ENCODE measurements at places on chromosomes 6 and 20.

- DNase-seq = no peak
These were observed 82.2 kb downstream of the PRDM1 start for GRCh38 chr6:106168097-106168888.

GRCh38 chr20:5100684-5101347, 18.9 kb downstream of the PCNA start:
- peak; percentile 32 for DNase-seq

GRCh38 chr6:128882560-128882959, 378 bp upstream of the LAMA2 start:
- DNase-seq = no peak

DNA sequence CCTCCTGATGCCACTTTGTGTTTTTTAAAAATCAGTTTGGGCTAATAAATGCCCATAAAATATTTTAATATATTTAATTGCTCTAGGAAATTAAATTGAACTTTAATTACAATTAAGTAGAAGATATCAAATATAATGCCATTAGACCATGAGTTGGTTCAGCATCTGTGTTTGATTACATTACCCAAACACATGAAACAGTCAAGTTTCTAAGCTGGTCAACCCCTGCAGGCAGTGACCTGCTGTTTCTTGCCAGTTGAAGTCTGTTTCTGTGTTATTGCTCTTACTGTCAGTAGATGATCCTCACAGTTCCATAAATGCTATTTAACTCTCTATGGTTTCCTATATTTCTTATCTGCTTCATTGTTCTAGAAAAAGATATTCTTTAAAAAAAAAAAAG, 9.7 kb upstream of the TENT5A start:
- no peak for DNase-seq

GRCh38 chr6:106163966-106164877, 78.1 kb downstream of the PRDM1 start:
- DNase-seq = no peak

- no peak for DNase-seq
These were observed 45.9 kb downstream of the SSR1 start for GRCh38 chr6:7267071-7267465.

GRCh38 chr6:146345598-146345997, 198.0 kb upstream of the RAB32 start:
- no peak for DNase-seq

DNA sequence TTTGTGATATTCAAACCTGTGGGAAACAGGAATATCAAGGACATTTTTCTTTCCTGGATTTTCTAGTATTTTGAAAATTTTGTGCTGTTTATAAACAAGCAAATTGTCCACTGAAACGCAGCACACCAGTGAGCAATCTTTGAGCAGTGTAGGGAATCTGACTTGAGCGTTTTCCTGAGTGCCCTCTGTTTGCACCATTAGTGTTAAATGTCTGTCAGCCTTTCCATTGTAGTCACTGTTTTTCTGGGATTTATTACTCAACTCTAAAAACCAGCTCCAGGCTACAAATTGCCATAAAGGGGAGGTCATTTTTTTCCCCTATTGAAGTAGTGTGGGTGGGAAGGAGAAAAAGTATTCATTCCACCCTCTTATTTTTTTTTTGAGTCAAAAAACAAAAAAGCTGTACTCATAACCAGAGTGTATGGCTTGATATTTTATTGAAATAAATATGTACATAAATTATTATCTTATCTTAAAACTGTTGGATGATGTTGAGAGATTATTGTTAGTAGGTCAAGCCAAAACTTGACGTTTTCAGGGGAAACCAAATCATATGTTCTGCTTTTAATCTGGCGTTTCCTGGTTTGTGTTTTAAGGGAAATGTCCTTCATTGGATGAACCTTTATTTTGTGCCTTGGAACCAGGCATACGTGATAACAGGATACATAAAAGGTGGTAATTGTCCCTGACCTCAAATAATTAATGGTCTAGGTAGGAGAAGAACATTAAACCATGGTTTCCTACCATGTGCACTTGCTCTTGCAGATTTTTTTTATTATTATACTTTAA, 51.8 kb downstream of the TSHZ2 start:
- DNase-seq = no peak

- DNase-seq = no peak
These were observed 9.0 kb downstream of the CCDC167 start for GRCh38 chr6:37490536-37491170.

DNA sequence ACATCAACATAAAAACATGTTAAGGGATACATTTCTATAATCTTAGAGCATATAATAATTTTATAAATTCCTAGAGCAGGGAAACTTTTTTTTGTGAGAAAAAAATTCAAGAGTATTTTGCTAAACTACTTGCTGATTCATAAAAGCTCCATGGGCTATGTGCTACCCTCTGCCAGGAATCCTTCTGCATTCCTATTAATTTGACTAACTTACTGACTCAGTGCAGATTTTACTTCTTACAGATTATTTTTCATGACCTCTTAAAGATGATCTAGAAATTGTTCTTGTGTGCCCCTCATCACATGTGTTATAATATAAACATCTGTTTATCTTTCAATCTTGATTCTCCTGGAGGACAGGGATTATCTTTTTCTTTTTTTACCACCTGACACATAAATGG, 5.7 kb downstream of the VTA1 start:
- DNase-seq = no peak

DNA sequence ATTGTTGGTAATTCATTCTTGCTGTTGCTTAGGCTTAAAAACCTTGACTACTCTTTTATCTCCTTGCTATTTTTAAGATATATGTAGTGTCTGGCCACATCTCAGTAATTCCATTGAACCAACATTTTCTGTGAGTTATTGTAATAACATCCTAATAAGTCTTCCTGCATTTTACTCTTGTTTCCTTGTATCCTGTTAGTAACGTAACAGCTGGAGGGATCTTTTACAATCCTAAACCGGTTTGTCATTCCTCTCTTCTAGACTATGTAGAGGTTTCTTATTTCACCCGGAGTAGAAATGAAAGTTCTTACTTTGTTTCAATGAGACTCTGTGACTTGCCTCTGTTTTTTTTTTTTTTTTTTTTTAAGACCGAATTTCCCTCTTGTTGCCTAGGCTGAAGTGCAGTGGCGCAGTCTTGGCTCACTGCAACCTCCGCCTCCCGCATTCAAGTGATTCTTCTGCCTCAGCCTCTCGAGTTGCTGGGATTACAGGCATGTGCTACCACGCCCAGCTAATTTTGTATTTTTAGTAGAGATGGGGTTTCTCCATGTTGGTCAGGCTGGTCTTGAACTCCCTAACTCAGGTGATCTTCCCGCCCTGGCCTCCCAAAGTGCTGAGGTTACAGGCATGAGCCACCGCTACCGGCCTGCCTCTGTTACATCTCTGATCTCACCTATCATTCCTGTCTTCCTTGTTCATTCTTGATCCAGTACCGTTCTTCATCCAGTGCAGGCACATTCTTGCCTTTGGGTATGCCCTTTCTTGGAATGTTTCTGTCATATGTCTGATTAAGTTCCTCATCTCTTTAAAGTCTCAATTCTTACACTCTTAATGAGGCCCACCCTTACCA, 44.7 kb downstream of the NCOA3 start:
- no peak for DNase-seq

DNA sequence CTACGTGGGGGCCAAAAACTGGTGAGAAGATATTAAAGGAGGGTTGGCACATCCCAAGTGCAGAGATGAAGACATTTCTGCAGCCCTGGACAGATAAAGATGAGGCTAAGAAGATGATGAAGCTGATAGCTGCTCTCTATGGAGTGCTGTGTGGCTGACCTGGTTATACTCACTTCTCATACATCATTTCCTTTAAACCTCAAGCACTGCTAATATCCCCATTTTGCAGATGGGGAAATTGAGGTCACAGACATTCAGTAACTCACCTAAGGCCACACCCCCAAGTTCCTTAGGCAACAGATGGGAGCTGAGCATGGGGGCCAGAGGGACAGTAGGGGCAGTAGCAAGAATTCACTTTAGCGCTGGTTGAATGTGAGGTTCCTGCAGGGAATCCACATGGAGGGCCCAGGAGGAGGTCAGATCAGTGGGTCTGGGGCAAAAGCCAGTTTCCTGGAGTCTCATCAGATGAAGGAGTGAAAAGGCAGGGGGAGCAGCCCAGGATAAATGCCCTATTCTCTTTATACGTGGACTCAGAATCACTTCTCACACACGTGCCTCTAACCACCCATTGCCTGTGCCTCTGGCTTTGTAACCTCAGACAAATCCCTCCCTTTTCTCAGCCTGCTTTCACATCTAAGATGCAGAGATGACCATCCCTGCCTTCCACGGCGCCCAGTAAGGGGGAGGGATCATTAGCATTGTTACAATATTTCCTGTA, 125.8 kb downstream of the NFATC2 start:
- no peak for DNase-seq

- DNase-seq = no peak
These were observed 313.4 kb downstream of the CDH26 start for GRCh38 chr20:60271597-60271996.

DNA sequence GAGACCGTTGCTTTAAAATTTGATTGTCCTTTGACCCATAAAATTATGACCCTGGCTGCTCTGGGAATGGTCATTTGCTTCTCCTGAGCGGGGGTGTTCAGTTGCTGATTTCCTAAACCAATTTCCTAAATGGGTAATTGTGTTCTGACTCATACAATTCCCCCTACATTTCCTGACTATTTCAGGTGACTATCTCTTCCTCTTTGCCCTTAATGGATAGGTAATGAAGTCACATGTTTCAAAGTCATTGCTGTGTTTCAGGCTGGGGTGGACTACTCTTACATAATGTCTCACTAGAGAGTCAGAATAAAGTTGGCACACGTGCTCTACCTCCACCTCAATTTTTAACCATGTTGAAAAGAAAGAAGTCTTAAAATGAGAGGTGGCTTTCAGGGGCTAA, 109.8 kb downstream of the DOK5 start:
- no peak for DNase-seq

- DNase-seq = no peak
These were observed 36.4 kb upstream of the KHDC1 start for GRCh38 chr6:73299151-73299971.

GRCh38 chr6:37889486-37889885, 70.0 kb downstream of the ZFAND3 start:
- DNase-seq = no peak

GRCh38 chr20:33092361-33092760, 12.9 kb downstream of the BPIFB4 start:
- no peak for DNase-seq

DNA sequence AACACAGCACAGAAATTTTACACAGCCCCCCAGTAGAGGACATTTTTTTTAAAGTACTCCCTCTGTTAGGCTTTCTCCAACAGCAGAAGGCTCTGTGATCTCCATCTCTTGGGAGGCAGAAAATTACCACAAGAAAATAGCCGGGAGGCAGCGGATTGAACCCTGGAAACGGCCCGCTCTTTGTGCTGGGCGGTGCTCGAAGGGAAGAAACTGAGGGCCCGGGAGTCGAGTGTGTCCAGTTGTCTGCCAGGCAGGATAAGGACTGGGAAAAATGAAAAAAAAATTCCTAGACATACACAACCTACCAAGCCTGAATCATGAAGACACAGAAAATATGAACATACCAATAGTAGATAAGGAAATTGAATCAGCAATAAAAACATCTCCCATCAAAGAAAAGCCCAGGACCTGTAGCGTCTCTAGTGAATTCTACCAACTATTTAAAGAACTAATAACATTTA, 31.5 kb downstream of the POM121L2 start:
- no peak for DNase-seq

DNA sequence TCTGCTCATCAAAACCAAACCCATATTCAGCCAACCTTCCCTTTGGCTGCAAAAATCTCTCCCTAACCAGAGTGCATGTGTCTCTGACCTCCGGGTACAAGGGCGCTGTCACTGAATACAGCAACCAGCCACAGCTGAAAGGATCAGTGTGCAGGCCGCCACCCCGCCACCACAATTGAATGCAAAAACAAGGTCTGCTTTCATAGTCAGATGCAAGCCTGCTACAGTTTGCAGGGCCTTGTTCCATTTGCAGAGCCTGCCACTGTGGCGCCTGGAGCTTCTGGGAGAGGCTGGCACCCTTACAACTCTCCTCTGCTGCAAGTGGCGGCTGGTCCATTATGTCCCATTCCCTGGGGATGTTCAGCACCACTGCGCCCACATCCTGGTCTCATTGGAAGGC, 23.5 kb downstream of the MDGA1 start:
- no peak for DNase-seq

DNA sequence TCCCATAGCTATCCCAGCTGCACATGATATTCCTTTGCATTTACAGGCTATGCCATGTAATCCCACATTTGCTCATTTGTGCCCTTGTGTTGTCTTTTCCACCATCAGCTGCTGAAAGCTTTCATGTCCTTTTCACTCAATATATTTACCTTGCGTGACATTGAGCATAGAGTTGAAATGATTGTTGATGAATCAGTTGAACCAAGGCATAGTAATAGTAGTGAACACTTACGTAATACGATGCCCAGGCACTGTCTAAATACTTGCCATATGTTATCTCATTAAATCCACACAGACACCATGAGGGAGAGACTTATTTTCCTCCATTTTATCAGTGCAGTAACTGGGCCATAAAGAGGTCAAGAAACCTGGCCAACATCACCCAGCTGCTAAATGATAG, 13.1 kb downstream of the RNF8 start:
- no peak for DNase-seq

DNA sequence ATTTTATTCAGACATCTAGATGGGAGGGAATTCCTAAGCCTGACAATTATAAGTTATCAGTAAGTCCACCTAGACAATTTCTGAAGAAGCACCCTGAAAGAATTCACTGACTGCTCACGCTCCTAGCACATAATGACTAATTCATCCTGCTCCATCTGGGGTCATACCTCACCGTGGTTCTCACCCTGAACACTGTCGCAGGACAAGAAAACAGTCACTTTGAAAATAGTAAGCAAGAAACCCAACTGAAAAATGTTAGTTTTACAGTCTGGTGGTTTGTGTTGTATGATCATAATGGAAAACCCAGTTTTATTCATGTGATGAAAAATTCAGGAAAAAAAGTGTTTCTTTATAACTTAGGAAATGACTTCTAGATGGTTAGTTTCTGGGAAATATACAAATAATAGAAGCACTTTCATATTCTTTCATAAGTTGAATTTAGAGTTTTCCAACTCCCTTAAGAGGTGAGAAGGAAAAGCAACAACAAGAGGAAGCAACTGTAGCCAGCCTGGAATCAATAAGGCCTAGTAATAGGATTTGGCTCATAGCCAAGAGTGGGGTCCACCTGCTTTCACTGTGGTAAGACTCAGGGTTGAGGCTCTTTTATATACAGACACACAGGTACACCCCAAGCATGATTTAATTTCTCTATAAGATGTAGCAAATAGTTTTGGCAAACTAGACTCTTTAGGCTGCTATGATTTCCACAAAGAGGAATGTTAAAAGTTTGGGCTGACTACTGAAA, 94.1 kb downstream of the HIVEP2 start:
- DNase-seq = no peak
